ENCODE measurements at places on chromosomes 7 and 10.

GRCh38 chr10:59586407-59586891 lies 123.2 kb downstream of the SLC16A9 start:
- no peak for DNase-seq

DNA sequence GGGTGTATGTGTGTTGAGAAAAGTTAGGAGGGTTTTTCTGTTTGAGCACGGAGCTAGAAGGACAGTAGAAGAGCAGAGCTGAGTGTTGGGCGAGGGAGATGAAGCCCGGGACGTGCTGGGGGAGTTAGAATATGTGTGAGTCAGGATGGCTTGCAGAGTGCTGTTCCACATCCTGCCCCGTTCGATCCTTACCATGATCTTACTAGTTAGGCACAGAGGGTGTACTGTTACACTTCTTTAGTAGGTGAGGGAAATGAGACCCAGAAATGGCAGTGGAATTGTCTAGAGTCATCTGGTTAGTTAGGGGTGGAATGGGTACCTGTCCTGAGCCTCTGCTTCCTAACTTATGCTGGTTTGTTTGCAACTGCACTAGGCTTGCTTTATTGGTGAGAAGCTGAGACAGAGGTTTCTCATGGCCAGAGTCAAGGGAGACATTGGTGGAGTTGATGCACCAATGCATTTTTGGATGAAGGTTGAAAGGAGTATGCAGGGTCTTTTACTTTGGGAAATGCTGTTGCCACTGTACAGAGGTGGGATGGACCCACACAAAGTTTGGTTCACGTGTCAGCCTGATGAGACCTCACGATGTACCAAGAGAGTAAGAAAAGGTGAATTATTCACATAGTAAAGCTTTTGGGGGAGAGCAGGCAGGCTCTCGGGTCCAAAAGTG lies 42.4 kb downstream of the CCNY start:
- no peak for DNase-seq

GRCh38 chr7:42105554-42106358 lies 131.3 kb downstream of the GLI3 start:
- DNase-seq: no peak

GRCh38 chr7:94403546-94403945 lies 8.9 kb downstream of the COL1A2 start:
- no peak for DNase-seq

- DNase-seq: no peak
These were observed 52.3 kb upstream of the SEMA3D start for GRCh38 chr7:85239109-85239508.

DNA sequence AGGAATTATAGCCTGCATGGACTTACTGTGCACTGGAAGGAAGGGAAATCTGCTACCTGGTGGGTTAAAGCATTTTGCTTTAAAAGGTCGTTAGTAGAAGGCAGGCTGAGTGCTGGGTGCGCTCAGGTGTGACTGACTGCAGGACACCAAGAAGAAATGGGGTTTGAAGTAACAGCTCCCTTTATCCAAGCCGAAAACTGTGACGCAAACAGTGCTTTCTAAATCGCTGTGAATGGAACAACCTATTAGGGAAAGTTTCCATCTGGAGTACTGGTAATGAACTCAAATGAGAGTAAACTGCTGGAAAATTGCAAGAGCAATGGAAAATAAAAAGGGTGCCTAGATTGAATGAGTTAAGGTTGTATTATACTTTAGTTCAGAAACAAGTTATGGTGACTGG lies 95.3 kb downstream of the CNNM2 start:
- no peak for DNase-seq

- no peak for DNase-seq
These were observed 2.6 kb upstream of the CAMK2G start for GRCh38 chr10:73876971-73877370.

DNA sequence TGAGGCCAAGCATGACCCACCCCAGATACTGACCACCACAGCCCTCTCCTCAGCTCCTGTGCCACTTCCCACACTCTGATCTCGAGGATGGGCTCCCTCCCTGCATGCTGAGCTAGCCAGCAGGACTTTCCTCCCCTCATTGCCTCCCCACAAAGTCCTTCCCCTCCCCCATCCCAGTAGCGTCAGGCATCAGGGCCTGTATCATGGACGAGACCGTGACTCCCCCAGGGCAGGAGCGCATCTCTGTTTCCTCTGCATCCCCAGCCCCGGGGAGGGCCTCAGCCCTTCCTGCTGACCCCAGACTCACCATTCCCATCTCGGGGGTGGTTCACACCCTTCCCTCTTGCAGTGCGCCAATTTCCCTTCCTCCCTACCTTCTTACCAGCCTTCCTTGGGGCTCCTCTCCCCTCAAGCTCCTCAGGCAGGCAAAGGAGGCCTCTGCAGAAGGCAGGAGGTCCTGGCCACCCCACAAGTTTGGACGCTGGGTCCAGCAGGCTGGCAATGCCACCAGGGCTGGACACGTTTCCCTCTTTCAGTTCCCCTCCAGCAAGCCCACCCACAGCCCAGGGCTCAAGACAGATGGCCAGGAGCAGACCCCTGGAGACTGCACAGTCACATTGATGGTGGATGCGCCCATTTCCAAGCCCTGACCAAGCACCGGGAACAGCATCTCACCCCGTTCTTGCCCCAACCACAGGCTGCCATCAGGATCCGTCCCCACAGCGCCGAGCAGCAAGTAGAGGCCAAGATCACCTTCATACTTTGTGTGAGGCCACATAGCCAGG lies 36.5 kb downstream of the GRID1 start:
- DNase-seq: no peak

DNA sequence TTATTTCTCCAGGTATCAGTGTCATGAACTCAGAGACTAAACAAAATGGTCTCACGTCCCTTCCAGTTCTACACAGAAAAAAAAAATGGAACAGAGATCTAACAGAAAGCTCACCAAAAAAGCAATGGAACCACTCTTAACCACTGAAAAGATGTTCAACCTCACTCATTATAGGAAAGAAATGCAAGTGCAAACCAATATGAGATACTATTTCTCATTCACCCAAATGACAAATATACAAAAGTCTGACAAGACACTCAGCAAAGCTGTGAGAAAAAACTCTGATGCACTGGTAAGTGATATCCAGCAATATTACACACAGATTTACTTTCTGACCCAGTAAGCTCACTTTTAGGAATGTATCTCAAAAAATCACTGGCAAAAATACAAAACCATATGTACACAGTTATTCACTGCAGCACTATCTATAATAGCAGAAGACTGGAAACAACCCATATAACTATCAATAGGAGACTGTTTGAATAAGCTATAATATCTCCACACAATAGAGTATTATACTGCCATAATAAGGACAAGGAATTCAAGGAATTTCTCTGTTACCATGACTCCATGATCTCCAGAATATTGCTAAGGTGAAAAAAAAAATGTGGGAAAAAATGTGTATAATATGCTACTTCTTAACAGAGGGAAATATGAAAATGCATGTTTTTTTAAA lies 36.6 kb downstream of the ABI1 start:
- no peak for DNase-seq

GRCh38 chr10:16986082-16986405 lies 143.6 kb downstream of the CUBN start:
- no peak for DNase-seq

DNA sequence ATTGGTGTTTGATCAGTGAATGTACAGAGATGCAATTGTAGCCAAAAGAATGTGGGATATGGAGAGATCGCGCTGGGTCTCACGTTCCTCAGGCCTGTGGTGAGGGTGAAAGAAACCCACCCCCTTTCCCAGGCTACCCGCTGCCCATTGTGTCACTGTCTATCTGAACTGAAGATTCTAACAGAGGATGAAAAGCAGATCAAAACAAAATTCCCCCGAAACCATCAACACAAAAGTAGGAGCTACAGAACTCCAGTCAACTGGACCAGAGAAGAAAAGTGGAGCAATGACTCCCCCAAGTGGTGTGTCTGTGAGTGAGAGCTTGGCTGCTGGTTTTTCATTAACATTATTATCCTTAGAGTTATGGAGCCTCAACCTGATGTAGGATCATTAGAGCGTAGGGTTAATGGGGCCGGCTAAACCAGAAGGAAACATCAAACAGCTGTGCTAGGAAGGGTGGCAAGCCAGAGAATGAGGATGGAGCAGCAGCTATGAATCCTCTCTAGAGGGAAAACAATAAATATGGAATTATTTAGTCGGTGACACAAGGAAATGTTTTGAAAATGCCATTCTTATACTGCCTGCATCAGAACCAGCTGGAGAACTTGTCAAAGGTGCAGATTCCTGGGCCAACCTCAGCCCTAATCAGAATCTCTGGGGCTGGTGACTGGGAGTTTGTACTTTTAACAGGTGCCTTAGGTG lies 38.3 kb downstream of the AKR1B1 start:
- no peak for DNase-seq

DNA sequence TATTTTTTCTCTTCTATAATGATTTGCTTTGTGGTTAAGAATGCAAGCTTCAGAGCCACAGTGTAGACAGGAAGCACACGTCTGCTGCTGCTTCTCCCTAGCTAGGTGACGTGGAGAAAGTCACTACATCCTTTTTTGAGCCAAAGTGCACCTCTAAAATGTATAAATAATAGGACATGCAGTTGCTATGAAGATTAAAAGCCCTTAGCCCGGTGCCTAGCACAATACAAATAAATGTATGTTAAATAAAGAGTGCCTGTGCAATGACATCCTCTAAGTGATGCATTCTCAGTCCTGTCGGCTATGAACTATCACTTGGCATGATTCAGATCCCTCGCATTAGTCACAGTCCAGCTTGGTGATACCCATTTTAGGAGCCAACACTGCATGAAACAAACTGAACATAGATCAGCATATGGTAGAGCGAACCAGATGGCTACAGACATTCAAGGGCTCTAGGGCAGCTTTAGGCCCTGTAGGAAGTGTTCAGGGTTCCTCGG lies 4.8 kb upstream of the TRDMT1 start:
- DNase-seq: no peak

DNA sequence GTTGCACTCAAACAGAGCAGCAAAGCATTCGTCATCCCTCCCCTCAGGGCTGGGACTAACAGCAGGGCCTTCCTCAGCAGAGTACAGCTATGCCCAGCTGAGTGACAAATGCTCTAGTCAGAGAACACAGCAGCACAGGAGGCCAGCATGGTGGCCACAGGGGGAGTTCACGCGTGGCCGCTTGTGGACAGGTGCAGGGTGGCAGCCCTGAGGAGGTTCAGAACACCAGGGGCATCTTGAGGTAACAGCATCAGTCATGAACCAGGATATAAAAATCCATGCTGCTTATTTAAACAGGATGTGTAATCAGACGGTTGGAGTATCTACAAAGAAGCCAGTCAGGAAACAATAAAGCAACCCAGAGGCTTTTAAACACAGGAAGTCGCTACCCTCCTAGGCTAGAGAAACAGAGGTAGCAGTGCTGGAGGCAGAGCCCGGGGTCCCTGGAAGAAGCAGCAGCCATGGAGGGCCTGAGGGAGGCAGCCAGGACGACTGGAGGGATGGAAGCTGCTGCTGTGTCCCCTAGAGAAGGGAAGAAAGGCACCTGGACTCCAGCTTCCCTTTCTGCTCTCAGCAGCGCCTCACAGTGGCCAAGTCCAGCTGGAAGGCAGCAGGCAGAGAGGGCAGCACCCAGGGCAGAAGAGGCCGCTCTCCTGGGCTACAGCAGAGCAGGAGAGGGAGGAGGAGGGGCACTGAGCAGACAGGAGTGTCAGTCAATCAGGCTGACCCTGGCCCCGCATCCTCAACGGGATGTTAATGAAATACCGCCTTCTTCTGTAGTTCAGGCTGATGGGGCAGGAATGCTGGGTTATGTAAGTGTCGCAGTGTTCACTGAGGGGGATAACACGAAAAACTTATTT lies 70.8 kb upstream of the UCN3 start:
- no peak for DNase-seq

- DNase-seq: no peak
These were observed 6.9 kb downstream of the KLF6 start for GRCh38 chr10:3777981-3778691.

GRCh38 chr10:62640411-62640810 lies 164.1 kb upstream of the ADO start:
- no peak for DNase-seq

DNA sequence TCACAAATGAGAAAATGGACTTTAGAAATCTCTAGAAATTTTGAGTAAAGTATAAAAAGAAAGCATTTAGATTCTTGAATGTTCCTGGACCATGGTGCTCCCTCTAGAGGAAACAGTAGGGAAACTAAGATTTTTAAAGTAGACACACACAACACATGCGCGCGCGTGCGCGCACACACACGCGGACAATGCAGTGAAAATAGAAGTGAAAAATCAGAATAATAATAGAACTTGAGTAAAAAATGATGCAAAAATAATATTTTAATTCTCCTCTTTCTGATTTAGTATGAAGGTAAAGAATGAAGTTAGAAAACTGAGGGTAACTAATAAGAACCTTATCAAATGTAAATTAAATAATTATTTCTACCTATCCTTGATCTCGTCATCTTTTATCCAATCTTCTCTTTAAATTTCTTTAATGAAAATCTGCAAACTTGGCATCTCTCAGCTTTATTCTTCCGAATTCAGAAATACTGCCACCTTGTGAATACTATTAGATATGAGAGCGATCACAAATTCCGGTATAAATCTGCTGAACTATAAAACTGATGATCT lies 117.0 kb upstream of the AMPH start:
- DNase-seq: no peak

- no peak for DNase-seq
These were observed 73.5 kb downstream of the SAMD9 start for GRCh38 chr7:93044147-93044810.

GRCh38 chr7:2307690-2308107 lies 6.5 kb downstream of the SNX8 start:
- DNase-seq: no peak

- DNase-seq: no peak
These were observed 21.7 kb downstream of the GTF2IRD1 start for GRCh38 chr7:74475243-74475986.

- DNase-seq: no peak
These were observed 34.3 kb downstream of the ABCB1 start for GRCh38 chr7:87566311-87566900.

DNA sequence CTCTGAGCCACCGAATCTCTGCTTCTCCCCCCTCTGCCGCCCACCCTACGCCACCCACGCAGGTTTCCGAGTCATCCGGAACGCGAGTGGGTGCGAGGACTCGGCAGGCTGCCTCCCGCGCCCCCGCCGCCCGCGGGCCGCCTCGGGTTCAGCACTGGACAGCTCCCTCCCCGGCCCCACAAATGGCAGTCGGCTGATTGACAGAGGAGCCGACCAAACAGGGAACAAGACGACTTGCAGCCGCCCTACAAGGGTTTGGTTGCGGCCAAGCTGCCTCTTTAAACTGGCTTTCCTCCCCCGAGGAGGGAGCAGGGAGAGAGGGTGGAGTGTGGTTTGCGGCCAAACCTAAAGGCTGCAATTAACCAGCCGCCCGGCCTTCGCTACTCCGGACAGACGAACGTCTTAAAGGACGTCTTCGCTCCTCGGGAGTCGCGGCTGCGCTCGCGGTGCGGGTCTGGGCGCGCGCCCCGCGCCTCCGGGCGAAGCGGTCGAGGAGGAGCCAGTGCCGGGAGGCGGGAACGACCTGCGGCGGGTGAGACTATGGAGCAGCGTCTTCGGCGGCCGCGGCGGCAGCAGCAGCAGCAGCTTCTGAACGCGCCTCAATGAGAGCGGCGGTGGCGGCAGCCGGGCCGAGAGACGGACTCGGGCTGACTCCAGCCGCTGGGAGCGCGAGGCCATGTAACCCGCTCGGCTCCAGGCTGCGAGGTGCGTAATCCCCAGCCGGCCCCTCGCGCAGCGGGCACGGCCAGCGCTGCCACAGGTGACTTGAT lies at the start of gene GPR158:
Gene GPR158 (plus strand): TSS at position 541 of the 770 bp plus-strand sequence. CDS start 420 bp downstream, outside the sequence.
- peak; percentile 13 for DNase-seq

GRCh38 chr7:66871076-66871475 lies 49.9 kb upstream of the TMEM248 start:
- DNase-seq: no peak

Data from cortex of kidney (tissue), 1 donor.